NCI-H1048 (cell line): ENCODE measurements at places on chromosomes 11 and 22.
A peak's percentile ranks its signal among the peaks of the same experiment; 100 is the strongest.

DNA sequence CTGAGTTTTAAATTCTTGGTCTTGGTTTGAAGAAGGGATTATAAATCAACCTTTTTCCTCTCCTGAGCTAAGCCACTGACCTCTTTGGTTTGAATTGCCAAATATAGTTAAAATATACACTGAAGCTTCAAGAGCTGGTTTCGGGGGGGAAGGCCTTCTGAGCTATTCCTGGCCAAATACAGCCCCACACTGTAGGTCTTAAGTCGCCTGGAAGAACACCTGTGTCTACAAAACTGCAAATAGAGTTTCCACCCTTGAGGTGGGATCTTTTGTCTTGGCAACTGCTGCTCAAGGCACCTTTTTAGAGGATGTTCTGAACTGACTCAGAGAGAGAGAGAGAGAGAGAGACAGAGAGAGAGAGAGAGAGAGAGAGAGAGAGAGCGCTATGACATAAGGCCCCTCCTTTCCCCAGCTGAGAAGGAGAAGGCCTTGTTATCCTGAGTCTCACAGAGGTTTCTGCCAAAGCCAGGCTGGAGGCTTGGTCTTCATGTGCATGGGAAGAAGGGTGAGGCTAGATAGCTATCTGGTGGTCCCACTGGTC is 5.5 kb downstream of the ADM start:
- no peak for DNase-seq

GRCh38 chr11:31887180-31887579 is 76.1 kb upstream of the PAX6 start:
- DNase-seq, result no peak

DNA sequence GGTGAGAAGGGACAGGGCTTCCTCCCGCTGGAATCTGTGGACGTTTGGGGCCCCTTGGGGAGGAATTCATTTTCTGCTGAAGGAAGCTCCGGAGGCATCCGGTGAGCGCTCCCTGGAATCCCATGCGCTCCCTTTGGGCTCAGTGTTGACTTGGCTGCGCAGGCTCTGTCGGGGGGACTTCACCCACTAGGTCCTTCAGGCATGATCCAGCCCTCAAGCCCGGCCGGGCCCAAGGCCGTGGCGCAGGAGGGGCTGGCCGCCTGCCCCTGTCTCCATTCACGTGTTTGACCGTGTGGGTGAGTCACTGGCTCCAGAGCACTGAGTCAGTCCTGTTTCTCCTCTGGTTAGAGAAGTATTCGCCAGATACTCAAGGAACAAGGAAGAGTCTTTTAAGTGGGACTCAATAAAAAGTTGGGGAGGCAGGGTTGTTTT is 1.4 kb downstream of the CTTN start:
- DNase-seq, result no peak

- no peak for DNase-seq
These were observed 33.3 kb downstream of the AMPD3 start for GRCh38 chr11:10488121-10488933.

DNA sequence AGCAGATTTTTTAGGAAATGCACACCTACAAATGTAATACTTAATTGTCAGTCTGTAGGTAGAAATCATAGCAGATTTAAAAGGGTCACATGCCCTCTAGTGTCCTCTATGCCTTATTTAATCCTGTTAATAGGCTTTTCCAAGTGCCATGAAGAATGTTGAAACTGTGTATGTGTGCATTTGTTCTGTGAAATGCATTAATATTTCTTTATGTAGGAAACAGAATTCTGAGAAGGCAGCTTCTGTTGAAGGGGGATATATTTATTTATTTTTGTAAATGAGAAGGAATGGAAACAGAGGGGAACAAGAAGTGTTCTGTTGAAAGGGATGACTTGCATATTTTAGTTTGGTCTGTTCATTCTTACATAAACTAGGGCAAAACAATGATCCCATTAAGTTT is 51.0 kb downstream of the SVIP start:
- DNase-seq, result no peak

DNA sequence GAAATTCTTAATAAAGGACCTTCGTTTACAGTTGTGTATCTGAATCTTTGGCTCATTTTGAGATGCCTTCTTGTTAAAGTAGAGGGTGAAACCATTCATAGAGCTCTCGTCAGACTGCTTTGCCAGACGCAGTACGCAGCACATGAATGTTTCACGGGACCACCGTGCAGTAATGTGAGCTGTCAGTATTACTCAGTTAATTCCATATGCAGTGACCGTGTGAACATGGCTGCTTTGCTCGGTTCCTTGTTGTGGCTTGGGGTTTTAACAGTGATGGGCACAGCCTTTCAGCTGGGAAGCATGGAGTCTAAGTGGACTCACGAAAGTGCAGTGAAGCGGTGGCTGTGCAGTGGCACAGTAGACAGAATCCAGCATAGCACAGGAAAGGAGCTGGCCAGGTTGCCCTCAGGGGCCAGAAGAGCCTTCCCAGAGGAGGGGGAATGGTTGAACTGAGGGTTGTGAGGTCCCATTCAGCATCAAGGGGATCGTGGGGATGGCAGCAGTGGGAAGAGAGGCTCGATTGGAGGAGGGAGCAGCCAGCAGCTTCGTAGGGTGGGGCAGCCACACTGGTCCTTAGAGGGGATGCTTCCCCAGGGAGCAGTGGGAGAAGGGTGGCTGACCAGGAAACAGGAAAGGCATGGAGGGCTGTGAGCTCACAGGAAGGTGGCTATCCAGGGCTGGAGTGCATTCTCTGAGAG is 31.4 kb downstream of the PPFIA1 start:
- DNase-seq, result no peak

GRCh38 chr11:71063129-71063528 is 189.2 kb downstream of the SHANK2 start:
- no peak for DNase-seq

GRCh38 chr11:1848640-1849430 is 4.0 kb upstream of the LSP1 start:
- no peak for DNase-seq

DNA sequence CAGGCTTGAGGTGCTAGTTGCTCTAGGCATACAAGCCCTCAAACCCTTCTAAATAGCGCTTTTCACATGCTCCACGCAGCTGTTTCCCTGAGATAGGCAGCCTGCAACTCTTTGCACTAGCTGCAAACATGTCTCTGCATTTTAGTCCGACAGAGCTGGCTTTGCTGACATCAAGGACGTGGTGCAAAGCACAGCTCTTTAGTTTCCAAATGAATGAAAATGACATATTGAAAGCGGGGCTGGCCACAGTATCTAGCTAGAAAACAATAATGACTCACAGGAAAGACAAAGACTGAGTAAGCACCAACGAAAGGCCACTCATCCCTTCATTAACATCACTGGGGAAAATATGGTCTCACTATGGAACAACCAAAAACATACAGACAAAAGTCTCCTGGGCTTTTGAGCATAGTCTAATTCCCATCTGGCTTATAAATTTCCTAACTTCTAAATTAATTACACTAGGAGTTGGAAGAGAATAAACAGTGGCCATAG is 15.3 kb upstream of the ZC3H12C start:
- no peak for DNase-seq

- DNase-seq, result peak; percentile 6
These were observed 15.9 kb downstream of the PTPN5 start for GRCh38 chr11:18775492-18776292.

GRCh38 chr11:119340335-119341221 is at the start of gene C1QTNF5:
Gene C1QTNF5 (minus strand): TSS chr11:119340883. CDS start chr11:119340397, 486 bp downstream.
- DNase-seq, result no peak

DNA sequence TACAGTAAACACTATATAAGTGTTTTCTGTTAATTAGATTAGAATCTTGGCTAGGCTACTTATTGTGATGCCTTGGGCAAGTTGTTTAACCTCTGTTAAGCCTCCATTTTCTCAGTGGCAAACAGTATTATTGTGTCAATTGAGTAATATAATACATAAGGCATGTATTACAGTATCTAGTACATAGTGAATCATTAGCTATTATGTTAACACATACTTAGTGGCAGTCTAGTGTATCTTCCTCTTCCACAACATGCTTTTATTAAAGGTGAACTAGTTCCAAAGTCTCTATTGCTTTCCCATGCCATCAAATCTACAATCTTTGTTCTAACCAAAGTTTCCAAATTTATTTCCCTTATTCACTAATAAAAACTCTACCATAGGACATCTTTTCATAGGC is 200.9 kb downstream of the SOX6 start:
- no peak for DNase-seq

- no peak for DNase-seq
These were observed 7.6 kb downstream of the DLG2 start for GRCh38 chr11:85619499-85619898.

GRCh38 chr11:69333879-69334278 is 39.9 kb downstream of the MYEOV start:
- no peak for DNase-seq

DNA sequence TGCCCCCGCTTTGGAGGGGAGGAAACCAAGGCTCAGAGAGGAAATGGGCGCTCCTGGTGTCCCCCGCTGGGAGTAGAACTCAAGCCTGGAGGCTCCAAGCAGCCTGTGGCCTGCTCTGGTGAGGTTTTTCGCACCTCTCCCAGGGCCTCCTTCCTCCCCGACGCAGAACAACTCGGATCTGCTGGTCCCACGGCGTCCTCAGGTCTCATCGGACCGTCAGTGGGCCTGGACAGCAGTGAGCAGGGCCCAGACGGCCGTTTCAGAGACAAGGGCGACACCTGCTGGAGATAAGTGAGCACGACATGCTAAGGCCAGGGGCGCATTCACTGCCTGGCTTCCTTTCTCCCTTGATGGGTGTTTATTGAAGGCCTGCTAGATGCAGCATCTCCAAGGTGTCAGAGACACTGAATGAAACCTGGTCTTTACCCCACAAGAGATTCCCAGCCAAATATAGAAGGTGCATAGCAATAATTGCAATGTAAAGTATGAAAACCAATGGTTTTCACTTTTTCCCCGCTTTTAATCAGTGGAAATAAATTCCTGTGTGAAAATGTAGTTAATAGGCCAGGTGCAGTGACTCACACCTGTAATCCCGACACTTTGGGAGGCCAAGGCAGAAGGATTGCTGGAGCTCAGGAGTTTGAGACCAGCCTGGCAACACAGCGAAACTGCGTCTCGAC is 26.9 kb upstream of the CD82 start:
- DNase-seq, result peak; percentile 9

DNA sequence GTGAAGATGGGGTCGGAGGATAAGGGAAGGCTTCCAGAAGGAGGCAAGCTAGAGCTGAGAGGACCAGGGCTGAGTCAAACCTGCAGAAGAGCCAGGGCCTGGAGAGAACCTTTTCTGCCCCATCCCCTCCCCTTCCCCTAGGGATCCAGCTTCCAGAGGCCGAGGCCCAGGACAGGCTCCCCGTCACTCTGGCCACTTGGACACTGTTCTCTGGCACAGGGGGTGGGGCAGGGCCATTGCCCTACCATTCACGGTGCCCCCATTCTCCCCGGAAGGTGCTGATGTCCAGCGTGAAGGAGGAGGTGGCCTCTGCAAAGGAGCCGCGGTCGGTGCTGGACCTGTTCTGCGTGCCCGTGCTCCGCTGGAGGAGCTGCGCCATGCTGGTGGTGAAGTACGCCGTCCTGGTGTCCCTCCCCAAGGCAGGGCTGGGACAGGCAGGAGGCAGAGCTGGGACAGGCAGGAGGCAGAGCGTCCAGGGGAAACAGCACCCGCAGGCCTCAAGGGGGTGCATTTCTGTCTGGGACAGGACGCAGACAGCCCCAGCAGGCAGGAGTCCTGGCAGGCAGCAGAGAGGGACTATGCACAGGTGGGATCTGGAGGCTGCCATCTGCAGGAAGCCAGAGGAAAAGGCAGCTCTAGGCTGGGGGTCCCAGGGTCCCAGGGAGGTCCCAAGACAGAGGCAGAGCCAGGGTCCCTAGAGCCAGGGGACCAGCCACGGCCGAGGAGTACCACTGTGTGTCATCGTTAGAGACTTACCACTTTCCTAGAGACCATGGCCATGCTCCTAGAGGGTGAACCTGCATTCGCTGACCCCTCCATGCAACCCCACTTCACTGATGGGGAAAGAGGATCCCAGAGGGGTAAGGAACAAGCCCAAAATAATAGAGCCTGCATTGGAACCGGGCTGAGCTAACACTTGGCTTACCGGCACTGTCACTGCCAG is 25.8 kb upstream of the SLC22A12 start:
- no peak for DNase-seq

- no peak for DNase-seq
These were observed 35.4 kb downstream of the PAK1 start for GRCh38 chr11:77438487-77438886.

GRCh38 chr11:130947889-130948288 is 31.6 kb upstream of the SNX19 start:
- DNase-seq, result no peak

DNA sequence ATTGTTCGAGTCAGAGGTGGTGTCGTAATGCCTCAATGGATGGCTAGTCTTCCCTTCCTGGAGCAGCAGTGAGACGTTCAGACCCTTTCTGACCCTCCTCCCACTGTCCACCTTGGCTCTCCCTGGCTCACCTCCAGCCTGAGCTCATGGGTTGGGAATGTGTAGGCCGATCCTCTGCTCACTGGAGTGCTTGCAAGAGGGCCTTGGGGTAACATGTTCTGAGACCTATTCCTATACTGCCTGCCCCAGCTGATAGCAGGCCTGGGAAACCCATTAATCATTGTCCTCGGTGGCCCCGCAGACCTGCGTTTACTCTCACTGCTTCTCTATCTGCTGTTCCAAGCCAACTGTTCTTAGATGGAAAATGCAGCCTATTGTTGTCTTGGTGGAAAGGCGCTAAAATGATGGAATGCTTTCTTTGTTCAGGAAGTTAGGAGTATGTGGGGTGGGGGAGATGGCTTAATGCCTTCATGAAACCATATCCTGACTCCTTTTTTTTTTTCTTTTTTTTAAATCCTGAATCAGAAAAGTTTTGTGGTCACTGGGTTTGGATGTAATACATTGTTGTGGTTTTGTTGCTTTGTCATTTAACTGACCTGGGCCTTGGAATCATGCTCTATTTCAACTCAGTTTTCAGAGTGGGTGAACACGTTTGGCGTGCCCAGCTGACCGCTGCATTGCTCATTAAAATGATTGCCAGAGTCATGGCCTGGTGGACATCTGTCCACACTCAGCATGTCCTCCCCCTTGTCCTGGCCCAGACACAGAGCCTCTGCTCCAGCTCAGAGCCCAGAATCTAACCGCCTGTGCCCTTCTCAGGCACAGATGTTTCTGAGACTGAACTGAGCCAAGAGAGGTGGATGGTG is 72.5 kb downstream of the MICAL2 start:
- DNase-seq, result no peak

DNA sequence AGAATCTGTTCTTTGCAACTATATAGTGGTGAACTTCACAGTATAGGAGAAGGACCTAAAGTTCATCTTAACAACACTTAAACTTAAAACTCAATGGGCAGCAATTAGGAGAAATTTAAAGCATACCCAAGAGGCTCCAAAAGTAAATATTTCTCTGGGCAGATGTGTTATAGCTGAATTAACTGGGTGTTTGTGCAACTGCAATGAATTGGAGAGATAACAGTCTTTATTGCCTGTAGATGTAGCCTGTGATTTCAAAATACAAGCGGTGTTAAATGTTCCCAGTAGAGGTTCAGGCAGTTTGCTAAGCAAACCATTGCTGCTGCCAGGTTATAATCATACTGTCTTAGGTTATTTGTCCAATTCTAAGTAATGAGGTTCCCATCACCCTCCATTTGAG is 294.1 kb upstream of the MTNR1B start:
- DNase-seq, result no peak

GRCh38 chr11:132349811-132350733 is 979.7 kb downstream of the NTM start:
- no peak for DNase-seq

- DNase-seq, result no peak
These were observed 11.5 kb upstream of the CRKL start for GRCh38 chr22:20905415-20906386.
